Progenitor cell of endocrine pancreas (in vitro differentiated cells): ENCODE measurements at places on chromosomes 13 and 19. TPM values are rescaled to one million over a fixed set of nuclear protein-coding genes. Genes with fewer than 3 reads are reported as not detected.

CFD gene
- total RNA-seq, result 1.1 and 1.3 TPM in 2 replicates

CEACAM4 gene
- total RNA-seq, result not detected in 2 replicates

C19orf85 gene
- not detected in 2 replicates for total RNA-seq

SRRM5 gene
- 0.64 and 0.79 TPM in 2 replicates for total RNA-seq

C1QTNF9B gene
- total RNA-seq, result not detected in 2 replicates

CGB5 gene
- not detected in 2 replicates for total RNA-seq

GPC6 gene
- total RNA-seq, result 48.4 and 50.3 TPM in 2 replicates
